Mesendoderm (in vitro differentiated cells): ENCODE measurements at places on chromosomes 3 and 15.

- no peak for DNase-seq
These were observed 801.2 kb upstream of the ARPP21 start for GRCh38 chr3:34837848-34838741.

DNA sequence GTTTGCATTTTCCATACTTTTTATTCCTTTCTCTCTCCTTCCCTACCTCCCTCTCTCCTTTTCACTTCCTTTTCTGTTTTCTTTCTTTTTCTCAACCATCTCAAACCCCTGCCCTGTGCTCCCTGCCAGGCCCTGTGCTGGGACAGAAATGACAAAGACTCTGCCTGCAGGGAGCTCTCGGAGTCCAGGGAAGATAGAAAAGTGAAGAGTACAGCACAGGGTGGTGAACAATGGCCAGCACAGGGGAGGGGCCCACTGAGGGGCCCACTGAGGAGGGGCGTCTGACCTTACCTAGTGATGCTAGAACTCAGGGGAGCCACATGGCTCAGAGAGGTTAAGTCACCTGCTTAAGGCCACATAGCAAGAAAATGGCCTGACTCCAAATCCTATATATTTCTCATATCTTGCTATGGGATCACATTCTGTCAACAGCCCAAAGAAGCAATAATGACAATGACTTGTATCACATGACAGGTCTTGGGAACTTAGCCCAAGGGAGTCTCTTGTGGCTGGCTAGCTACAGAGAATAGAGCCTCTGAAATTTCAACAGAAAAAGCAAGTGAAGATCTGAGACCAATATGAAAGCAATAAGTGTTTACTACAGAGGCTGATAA, 44.3 kb upstream of the ATP2B2 start:
- DNase-seq, result no peak

DNA sequence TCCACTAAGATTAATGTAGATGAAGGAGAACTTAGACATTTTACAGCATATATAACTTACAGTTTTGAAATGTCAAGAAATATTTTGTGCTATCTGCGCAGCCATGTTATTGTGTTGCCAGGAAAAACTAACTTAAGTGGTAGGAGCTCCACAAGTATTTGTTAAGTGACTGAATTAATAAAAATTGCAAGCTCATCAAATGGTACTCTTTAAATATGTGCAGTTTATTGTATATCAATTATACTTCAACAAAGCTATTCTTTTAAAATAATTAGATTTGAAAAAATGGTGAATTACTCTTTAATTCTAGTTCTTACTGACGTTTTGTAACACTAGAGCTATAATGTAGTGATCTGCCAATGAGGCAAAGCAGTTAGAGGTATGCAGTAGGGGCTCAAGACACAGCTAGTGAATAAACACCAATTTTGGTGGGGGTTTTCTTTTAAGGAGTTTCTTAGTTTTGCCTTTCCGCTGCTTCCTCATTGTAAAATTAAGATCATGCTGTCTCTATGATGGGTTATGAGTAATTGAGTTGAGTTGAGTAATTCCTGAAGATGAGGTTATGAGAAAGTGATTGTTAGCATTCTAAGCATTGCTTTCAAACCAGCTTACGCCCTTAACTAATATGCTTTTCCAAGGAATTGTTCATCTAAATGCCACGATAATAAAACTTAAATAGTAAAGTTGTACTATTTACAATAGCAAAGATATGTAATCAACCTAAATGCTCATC, 10.9 kb upstream of the LXN start:
- DNase-seq, result no peak

DNA sequence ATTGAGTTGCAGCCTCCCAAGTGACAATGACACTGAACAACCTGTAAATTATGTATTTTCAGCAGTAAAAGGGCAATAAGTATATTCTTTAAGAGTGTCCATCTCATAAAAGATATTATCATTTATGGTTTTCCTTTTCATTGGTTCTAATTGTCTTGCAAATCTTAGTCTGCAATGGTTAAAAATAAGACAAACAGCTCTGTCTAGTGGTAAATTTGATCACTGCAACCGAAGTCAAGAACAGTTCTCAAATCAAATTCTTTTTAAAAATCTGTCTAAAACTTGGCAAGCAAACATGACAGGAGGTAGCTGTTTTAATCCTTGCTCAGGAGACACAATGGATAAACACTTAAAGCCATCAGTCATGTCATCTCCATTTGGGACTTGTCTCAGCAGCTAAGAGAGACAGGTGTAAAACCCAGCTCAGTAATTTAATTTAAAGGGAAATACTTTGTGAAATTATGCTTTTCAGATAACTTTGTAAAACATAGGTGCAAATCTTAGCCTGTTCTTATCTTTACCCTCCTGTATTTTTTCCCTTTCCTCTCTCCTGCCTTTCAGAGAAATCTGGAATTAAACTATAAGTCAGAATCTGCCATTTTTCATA, 150.3 kb upstream of the ARHGEF26 start:
- DNase-seq, result no peak

GRCh38 chr3:130975251-130975650, 51.4 kb downstream of the ASTE1 start:
- no peak for DNase-seq

- DNase-seq, result peak; percentile 77
These were observed 166.7 kb downstream of the FOXP1 start for GRCh38 chr3:71416876-71417275.

DNA sequence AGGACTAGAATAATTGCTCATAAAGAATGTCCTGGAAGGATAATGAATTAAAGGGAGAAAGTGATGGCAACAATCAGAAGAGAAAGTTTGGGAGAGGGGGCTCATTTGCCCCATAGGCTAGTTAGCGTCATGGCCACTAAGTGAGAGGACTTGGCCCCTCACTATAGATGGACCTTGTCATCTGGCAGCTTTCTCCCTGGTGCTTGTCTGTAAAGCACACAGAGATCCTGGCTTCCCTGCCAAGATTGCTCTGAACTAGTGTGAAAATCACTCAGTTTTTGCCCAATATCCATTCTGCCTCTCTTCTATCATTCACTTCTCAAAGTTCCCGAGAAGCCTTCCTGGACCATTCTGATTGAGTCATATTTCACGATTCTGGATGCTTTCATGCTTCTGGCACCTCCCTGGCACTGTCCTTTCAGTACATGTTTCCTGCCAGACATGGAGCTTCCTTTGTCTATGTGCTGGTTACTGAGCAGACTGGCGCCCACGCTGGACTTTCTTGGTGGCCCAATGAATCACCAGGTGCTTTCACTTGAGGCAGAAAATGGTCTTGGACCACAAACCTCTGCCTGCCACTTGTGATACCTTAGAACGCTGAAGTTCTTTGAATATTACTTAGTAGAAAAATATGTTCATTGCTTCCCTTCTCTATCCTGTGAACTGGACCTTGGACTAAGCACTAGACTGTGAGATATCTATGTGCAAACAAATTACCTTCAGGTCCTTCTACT, 709.6 kb upstream of the CFAP20DC start:
- no peak for DNase-seq

DNA sequence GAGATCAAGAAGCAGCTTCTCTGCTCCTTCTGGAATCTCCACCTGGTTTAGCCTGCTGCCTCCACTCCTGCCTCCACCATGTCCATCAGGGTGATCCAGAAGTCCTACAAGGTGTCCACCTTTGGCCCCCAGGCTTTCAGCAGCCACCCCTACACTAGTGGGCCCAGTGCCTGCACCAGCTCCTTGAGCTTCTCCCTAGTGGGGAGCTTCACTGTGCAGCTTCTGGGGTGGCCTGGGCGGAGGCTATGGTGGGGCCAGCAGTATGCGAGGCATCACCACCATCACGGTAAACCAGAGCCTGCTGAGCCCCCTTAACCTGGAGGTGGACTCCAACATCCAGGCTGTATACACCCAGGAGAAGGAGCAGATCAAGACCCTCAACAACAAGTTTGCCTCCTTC, 2.4 kb upstream of the KPNA4 start:
- DNase-seq, result no peak

- DNase-seq, result peak; percentile 75
These were observed 48.9 kb upstream of the CPNE4 start for GRCh38 chr3:132083583-132084279.

DNA sequence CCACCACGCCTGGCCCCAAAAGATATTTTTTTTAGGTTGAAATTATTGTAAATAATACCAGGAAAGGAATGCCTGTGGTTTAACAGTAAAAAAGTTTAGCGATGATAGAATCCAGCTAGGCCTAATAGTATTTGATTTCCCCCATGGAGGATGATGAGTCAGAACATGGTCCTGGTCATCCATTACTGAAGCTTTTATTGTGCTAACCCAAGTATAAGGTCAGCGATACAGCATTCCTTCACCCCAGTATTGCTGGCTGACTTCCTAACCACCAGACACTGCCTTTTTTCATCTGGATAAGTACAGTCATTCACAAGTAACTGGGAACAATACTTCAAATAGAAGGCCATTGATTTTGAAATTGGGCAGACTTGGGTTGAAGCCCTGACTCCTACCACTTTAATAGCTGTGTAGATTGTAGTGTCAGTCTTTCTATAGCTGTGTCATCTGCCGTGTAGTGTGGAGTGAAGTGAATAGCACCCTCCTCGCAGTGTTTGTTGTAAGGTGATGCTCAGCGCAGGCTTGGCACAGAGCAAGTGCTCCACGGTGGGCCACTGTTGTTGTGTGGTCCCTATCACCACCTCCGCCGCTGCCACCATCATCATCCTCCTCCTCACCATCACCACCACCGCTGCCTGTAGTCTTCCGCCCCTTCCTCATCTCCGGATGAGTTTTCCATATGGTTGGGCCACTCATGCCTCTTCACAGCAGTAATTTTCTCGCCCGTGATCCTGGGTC, 436.0 kb upstream of the TPM1 start:
- no peak for DNase-seq

DNA sequence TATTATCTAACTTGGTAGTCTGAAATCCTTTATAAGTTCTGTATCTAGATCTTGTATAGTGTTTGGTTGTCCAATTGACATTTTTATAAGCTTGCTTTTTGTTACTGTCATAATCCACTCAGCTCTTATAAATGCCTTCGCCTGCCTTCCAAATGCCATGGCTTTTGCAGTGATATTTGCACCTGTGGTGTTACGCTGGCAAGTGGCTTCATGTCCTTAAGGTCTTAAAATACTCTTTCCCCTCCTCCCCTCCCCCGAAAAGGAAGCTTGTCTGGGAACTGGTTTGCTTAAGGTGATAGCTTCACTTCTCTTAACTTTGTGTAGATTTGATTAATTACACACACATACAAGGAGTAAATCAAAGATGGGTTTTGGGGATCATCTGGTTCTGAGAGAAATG, 62.0 kb downstream of the ABHD2 start:
- DNase-seq, result no peak

DNA sequence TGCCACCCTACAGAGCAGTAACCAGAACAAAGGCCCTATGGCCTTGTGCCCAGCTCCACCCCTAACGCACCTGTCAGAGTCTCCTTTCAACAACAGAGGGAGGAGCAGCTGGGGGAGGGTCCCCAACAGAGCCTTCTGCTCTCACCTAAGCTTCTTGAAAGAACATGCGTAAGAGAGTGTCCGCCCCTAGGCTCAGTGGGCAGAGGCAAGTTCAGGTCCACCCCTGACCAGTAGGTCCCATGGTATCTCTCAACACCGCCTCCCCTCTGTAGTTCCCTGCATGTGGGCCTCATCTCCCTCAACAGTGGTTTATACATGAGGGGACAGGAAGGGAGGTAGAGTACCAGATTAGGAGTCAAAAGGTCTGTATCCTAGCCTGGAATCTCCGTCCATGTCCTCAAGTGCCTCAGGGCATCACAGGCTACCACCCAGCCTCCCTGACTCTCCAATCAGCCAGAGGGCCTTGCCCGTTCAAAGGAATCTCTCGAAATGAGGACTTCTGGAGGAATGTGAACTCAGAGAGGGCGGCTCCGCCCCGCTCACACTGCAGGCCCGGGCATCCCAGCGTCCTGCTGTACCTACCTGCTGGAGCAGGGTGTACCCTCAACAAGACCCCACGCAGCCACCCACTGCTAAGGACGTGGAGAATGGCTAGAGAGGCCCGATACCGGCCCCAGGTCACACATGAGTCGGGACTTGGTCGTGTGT, 680 bp downstream of the POC1A start:
- peak; percentile 93 for DNase-seq

DNA sequence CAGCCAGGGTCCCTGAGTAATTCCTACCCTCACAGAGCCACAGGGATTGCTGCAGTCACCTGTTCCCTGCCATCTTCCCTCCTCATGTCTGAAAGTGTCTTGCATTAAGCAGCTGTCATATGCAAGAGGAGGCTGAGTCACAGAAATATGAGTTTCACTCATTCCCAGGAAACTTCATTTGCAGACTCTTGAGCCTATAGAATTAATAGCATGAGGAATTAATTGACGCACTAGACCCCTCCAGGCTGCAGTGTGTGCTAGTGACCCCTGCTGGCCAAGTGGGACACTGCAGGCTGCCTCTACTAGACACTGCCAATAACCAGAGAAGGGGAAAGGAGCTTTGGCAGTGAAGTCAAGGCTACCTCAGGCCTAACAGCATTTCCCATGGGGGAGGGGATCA, 50.6 kb upstream of the SLC6A1 start:
- peak; percentile 42 for DNase-seq

- peak; percentile 49 for DNase-seq
These were observed 23.2 kb downstream of the SENP8 start for GRCh38 chr15:72141171-72142084.

GRCh38 chr15:63597038-63597790, at the start of gene FBXL22:
Gene FBXL22 (plus strand): TSS chr15:63597387. CDS start chr15:63597393, 6 bp downstream.
- no peak for DNase-seq

DNA sequence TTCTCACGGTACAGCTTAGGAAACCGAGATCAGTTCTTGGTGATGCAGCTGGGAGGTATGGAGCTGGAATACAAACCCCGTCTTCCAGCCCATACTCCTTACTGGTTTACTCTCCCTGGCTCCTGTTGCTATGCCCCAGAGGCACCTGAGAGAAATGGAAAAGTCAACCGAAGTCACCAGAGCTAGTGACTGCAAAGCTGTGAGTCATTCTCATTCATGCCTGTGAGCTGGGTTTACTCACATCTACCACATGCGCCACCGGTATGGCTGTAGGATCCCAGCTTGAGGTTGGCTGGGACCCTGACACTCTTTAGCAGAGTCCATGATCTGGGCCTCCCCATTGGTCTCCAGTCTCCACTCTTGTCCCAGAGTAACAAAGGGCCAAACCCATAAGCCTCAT, 111.5 kb upstream of the ETV5 start:
- peak; percentile 65 for DNase-seq

DNA sequence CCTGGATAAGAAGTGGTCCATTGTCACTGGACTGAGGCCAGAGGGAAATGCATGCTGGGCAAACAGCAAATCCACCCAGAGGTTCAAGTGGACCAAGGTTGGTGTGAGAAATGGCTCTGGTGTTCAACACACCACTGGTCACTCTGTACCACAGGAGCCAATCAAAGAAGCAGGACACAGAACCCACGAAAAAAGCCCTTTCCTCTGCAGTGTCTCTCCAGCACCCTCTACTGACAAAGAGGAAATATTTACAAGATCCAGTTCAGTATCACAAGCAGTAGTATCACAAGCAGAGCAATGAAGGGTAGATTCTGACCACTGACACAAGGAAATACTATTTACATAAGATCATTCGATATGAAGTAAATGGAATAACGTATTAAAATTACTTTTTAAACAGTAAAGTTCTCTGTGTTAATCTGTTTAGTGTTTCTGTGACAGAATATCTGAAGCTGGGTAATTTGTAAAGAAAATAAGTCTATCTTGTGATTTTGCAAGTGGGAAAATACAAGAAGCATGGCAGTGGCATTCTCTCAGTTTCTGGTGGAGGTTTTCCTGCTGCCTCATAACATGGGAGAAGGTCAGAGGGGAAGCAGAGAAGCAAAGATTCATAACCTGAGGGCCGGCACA, 390.7 kb downstream of the EFHB start:
- peak; percentile 76 for DNase-seq
